ENCODE measurements at places on chromosomes 16 and 17. TPM values are rescaled to one million over a fixed set of nuclear protein-coding genes. Genes with fewer than 3 reads are reported as not detected.

The HEXIM2 gene
- total RNA-seq = 1.4 TPM

The CTF1 gene
- total RNA-seq = 1.1 TPM

The PDIA2 gene
- total RNA-seq = 0.71 TPM

The COPRS gene
- 78.3 TPM for total RNA-seq

The MT1G gene
- total RNA-seq = not detected

The SNAI3 gene
- total RNA-seq = 1.4 TPM

The CNEP1R1 gene
- 11.8 TPM for total RNA-seq

The CHST4 gene
- total RNA-seq = 0.22 TPM

The KRT39 gene
- total RNA-seq = not detected

The CDRT15 gene
- not detected for total RNA-seq

The INPP5K gene
- total RNA-seq = 102 TPM

The ZNF785 gene
- 14.9 TPM for total RNA-seq

The MINK1 gene
- total RNA-seq = 28.7 TPM

The ADAM11 gene
- 1.3 TPM for total RNA-seq

The CCL4L2 gene
- total RNA-seq = 26.9 TPM

The SDR42E1 gene
- 4.4 TPM for total RNA-seq

The KLHL10 gene
- 0.29 TPM for total RNA-seq

The PIP4K2B gene
- 32.0 TPM for total RNA-seq

The VTN gene
- not detected for total RNA-seq

GRCh38 chr16:50671644-50672260 lies 9.4 kb downstream of the SNX20 start:
- H3K4me1 ChIP-seq = no peaks in the 10 kb centered on the region
- no peak overlapping the region for H3K27ac ChIP-seq
- no peaks in the 10 kb centered on the region for H3K27me3 ChIP-seq

- peaks cover 14% of the 10 kb centered on the region for H3K36me3 ChIP-seq
- H3K27me3 ChIP-seq = no peaks in the 10 kb centered on the region
- H3K4me1 ChIP-seq = peaks cover 55% of the 10 kb centered on the region
- peak overlapping the region; percentile 93 for H3K27ac ChIP-seq
- H3K4me3 ChIP-seq = peak overlapping the region; percentile 89
- DNase-seq = peak; percentile 91
Measured at GRCh38 chr17:21041741-21042457, 912 bp downstream of the USP22 start.

- no peaks in the 10 kb centered on the region for H3K27me3 ChIP-seq
- DNase-seq = no peak
- no peak overlapping the region for H3K27ac ChIP-seq
- no peaks in the 10 kb centered on the region for H3K4me1 ChIP-seq
Measured at GRCh38 chr17:27615121-27615520, 15.9 kb upstream of the LGALS9 start.

GRCh38 chr17:8887301-8887700 lies 19.8 kb upstream of the PIK3R6 start:
- DNase-seq = no peak
- H3K36me3 ChIP-seq = no peaks in the 10 kb centered on the region
- no peak overlapping the region for H3K27ac ChIP-seq
- H3K4me1 ChIP-seq = no peaks in the 10 kb centered on the region
- H3K4me3 ChIP-seq = no peak overlapping the region

DNA sequence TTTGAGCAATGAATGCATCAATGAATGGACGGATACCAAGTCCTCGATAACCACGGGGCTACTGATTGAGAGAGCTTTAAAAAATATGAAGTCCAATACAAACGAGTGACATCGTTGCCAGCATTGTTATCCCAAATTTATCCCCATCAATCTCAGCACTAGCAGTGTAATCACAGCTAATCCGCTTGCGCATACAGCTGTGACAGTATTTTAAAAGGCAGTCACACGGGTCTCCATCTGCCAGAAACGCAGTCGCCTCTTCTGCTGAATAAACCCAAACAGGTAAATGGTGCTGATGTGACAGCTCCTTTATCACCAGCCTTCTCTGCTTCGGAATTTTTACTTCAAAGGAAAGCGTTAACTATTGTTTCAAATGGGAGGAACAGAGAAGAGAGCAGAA lies 311.1 kb downstream of the XYLT1 start:
- H3K4me1 ChIP-seq = peaks cover 7% of the 10 kb centered on the region
- DNase-seq = no peak

DNA sequence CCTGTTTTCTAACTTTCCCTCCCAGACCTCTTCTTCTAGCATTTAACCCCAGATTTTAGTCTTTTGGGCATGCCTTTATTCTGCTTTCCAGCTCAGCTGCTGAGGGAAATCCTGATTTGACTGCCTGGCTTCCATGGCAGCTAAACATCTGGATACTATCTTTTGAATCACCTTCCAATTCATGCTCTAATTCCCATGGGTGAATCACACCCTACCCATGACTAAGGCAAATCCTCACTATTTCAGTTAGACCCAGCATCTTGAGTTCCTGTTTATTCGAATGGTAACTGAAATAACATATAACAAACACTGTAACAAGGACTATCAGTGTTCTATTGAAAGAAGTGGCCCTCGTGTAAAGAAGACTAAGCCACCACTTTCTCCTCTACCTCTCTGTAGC lies 29.8 kb downstream of the CA10 start:
- no peaks in the 10 kb centered on the region for H3K4me1 ChIP-seq
- H3K36me3 ChIP-seq = no peaks in the 10 kb centered on the region
- H3K27ac ChIP-seq = no peak overlapping the region
- no peak overlapping the region for H3K4me3 ChIP-seq
- DNase-seq = no peak

GRCh38 chr16:83958137-83958845 lies 5.3 kb downstream of the OSGIN1 start:
- H3K4me1 ChIP-seq = peaks cover 2% of the 10 kb centered on the region
- no peaks in the 10 kb centered on the region for H3K36me3 ChIP-seq
- no peak for DNase-seq
- no peak overlapping the region for H3K27ac ChIP-seq
- no peaks in the 10 kb centered on the region for H3K27me3 ChIP-seq

- no peak overlapping the region for H3K4me3 ChIP-seq
- no peak for DNase-seq
- no peaks in the 10 kb centered on the region for H3K36me3 ChIP-seq
- peaks cover 7% of the 10 kb centered on the region for H3K4me1 ChIP-seq
- H3K27me3 ChIP-seq = no peaks in the 10 kb centered on the region
- H3K27ac ChIP-seq = no peak overlapping the region
Measured at GRCh38 chr16:56861092-56861610, 3.9 kb upstream of the SLC12A3 start.

- no peaks in the 10 kb centered on the region for H3K4me1 ChIP-seq
- H3K36me3 ChIP-seq = no peaks in the 10 kb centered on the region
- H3K27ac ChIP-seq = no peak overlapping the region
- 0 out of 2 replicates have a peak, but pooled peaks cover 3% of the 10 kb centered on the region for H3K27me3 ChIP-seq
- no peak for DNase-seq
Measured at GRCh38 chr17:17403899-17404576, 72.8 kb upstream of the MED9 start.

GRCh38 chr16:55502801-55503366 lies 6.0 kb upstream of the LPCAT2 start:
- H3K4me1 ChIP-seq = no peaks in the 10 kb centered on the region
- no peak overlapping the region for H3K27ac ChIP-seq
- H3K36me3 ChIP-seq = no peaks in the 10 kb centered on the region
- no peaks in the 10 kb centered on the region for H3K27me3 ChIP-seq
- no peak for DNase-seq

GRCh38 chr16:28011971-28012445 lies 51.5 kb downstream of the GSG1L start:
- H3K4me1 ChIP-seq = peaks cover 9% of the 10 kb centered on the region
- H3K4me3 ChIP-seq = no peak overlapping the region
- H3K27me3 ChIP-seq = no peaks in the 10 kb centered on the region

- peak; percentile 80 for DNase-seq
- peaks cover 8% of the 10 kb centered on the region for H3K36me3 ChIP-seq
- no peaks in the 10 kb centered on the region for H3K27me3 ChIP-seq
- peaks cover 46% of the 10 kb centered on the region for H3K4me1 ChIP-seq
- H3K27ac ChIP-seq = peak overlapping the region; percentile 67
- peak overlapping the region; percentile 98 for H3K4me3 ChIP-seq
Measured at GRCh38 chr17:7932949-7933348, 943 bp downstream of the CNTROB start.

DNA sequence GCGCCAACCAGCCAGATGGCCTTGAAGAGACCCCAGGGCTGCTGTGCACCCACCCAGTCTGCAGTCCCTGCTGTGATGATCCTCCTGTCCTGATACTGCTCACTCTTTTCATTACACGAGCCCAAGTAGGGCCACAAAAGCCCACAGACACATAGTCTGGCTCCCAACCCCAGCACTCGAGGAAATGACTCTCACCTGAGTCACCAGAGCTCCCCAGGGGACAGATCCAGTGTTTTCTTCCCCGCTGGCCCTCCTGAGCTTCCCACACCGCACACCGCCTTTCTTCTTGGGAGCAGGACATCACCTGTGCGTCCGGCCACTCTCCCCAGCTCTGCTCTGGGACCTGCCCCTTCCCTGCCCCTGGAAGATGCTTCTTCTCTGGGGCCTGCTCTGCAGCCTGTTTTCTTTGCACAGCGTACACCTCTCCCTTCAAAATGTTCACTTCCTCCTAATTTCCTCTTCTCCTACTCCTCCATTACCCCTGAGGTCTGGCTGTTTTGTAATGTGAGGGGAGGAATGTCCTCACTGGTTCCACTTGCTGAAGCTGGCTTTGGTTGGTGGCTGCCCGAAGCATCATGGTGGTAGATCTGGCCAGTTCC lies 2.0 kb upstream of the SCN4A start:
- no peaks in the 10 kb centered on the region for H3K27me3 ChIP-seq
- H3K36me3 ChIP-seq = no peaks in the 10 kb centered on the region
- H3K4me1 ChIP-seq = no peaks in the 10 kb centered on the region

- peak; percentile 91 for DNase-seq
- H3K36me3 ChIP-seq = no peaks in the 10 kb centered on the region
- no peak within 1 kb of the TSS for H3K27ac ChIP-seq
- H3K27me3 ChIP-seq = no peaks in the 10 kb centered on the region
- peak within 1 kb of the TSS; percentile 66 for H3K4me3 ChIP-seq
Measured at GRCh38 chr16:80540516-80541305, at the start of gene DYNLRB2. Gene DYNLRB2, plus strand, starts transcription at chr16:80540993. Its CDS starts 84 bp downstream, at chr16:80541077.

DNA sequence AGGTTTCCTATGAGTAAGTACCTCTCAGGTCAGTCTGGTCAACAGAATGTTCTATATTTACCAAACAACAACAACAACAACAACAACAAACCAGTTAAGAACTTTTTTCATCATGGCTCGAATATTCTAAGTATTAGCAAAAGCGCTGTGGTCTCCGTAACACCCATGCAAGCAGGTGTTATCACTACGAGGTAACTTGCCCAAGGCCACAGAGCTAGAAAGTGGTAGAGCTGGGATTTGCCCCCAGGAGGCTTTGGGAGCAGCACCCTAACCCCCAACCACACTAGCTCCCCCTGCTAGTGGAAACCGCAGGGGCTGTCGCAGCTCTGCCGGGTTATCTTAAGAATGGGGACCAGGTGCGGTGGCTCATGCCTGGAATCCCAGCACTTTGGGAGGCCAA lies 23.9 kb upstream of the C16orf74 start:
- no peaks in the 10 kb centered on the region for H3K36me3 ChIP-seq
- no peaks in the 10 kb centered on the region for H3K27me3 ChIP-seq
- DNase-seq = no peak

- H3K4me1 ChIP-seq = peaks cover 47% of the 10 kb centered on the region
- H3K4me3 ChIP-seq = no peak overlapping the region
- H3K36me3 ChIP-seq = peaks cover 15% of the 10 kb centered on the region
Measured at GRCh38 chr17:78123258-78123929, 5.2 kb downstream of the TMC6 start.

- H3K4me1 ChIP-seq = no peaks in the 10 kb centered on the region
- H3K27ac ChIP-seq = no peak overlapping the region
- H3K4me3 ChIP-seq = no peak overlapping the region
Measured at GRCh38 chr17:164303-165235, 16.9 kb downstream of the DOC2B start.

DNA sequence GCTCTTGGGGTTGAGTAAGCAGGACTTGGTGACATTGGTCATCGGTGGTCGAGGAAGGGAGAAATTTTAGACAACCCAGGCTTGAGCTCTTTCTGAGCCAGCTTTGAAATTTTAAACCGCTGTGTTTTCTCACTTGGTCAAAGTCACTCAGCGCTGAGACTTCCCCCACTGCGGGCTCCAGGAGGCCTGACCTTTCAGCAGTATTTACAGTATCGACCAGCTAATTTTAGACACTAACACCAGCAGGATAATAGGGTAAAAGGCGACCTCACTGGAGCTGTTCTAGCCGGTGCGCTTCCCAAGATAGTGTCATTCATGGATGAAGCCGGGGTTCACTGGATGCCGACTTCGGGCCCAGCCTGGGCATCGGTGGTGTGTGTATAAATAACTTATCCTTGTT lies 29.7 kb upstream of the WSCD1 start:
- H3K4me1 ChIP-seq = peaks cover 6% of the 10 kb centered on the region
- no peaks in the 10 kb centered on the region for H3K27me3 ChIP-seq
- no peak overlapping the region for H3K27ac ChIP-seq
- no peak overlapping the region for H3K4me3 ChIP-seq
- no peak for DNase-seq

DNA sequence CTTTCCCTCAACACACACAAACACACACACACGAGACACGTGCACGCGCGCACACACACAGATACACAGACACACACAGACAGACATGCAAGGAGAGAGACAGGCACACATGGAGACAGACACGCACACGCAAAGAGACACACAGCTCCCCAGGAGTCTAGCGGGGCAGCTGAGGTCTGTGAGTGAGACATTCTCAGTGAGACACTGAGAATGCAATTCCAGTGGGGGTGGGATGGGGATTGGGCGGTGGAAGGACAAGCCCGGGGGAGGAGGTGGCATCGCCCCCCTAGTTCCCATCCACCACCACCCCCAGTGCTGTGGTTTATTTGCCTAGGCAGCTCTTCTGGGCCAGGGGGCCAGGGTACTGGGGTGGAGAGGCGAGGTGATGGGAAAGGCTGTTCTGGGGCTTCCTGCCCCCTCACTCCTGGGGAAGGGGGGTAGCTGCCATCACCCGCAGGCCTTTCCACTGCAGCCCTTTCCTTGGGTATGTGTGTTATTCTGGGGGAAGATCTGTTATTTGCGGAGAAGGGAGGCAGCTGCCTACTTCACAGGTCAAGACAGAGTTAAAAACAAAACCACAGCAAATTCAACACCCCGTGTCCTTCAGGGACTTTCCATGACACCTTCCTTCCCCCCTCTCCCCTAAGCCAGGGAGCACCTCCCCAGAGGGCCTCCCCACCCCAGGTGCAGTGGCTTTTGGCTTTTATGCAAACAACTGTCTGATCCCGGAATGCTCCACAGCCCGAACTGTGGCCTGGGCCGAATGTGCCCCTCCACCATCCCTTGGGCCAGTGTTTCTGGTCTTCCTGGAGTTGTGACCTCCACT lies 18.0 kb downstream of the GRB7 start:
- no peaks in the 10 kb centered on the region for H3K27me3 ChIP-seq
- H3K4me1 ChIP-seq = peaks cover 77% of the 10 kb centered on the region
- peak; percentile 95 for DNase-seq
- peak overlapping the region; percentile 100 for H3K27ac ChIP-seq
- peaks cover 3% of the 10 kb centered on the region for H3K36me3 ChIP-seq

GRCh38 chr17:57067162-57067561 lies 17.9 kb upstream of the AKAP1 start:
- H3K4me1 ChIP-seq = no peaks in the 10 kb centered on the region
- no peak overlapping the region for H3K4me3 ChIP-seq
- DNase-seq = peak; percentile 45
- no peaks in the 10 kb centered on the region for H3K36me3 ChIP-seq
- no peak overlapping the region for H3K27ac ChIP-seq

- no peak overlapping the region for H3K4me3 ChIP-seq
- no peaks in the 10 kb centered on the region for H3K27me3 ChIP-seq
- no peaks in the 10 kb centered on the region for H3K36me3 ChIP-seq
- no peak overlapping the region for H3K27ac ChIP-seq
- peak; percentile 58 for DNase-seq
Measured at GRCh38 chr16:56793492-56793891, 63.6 kb downstream of the NUP93 start.

- no peak overlapping the region for H3K27ac ChIP-seq
- no peaks in the 10 kb centered on the region for H3K36me3 ChIP-seq
- peaks cover 4% of the 10 kb centered on the region for H3K4me1 ChIP-seq
- no peak overlapping the region for H3K4me3 ChIP-seq
- no peaks in the 10 kb centered on the region for H3K27me3 ChIP-seq
Measured at GRCh38 chr16:74691093-74691855, 9.4 kb downstream of the MLKL start.
